CD4-positive, alpha-beta T cell (primary cell): ENCODE measurements at places on chromosomes 16 and 17.

DNA sequence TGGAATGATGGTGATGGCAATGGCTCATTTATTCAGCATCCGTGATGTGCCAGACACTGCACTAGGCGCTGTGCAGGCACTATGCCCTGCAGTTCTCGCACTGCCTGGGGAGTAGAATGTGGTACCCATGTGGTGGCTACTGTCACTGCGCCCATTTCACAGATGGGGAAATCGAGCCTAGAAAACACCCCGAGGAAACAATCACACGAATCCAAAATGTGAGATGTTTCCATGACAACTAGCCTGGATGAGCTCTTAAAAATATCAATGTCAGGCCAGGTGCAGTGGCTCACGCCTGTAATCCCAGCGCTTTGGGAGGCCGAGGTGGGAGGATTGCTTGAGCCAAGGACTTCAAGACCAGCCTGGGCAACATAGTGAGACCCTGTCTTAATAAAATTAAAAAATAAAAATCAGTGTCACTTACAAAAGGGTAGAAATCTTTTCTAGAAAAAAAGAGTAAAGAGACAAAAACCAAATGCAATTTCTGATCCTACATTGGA, 57.9 kb upstream of the TNRC6A start:
- DNase-seq: no peak

DNA sequence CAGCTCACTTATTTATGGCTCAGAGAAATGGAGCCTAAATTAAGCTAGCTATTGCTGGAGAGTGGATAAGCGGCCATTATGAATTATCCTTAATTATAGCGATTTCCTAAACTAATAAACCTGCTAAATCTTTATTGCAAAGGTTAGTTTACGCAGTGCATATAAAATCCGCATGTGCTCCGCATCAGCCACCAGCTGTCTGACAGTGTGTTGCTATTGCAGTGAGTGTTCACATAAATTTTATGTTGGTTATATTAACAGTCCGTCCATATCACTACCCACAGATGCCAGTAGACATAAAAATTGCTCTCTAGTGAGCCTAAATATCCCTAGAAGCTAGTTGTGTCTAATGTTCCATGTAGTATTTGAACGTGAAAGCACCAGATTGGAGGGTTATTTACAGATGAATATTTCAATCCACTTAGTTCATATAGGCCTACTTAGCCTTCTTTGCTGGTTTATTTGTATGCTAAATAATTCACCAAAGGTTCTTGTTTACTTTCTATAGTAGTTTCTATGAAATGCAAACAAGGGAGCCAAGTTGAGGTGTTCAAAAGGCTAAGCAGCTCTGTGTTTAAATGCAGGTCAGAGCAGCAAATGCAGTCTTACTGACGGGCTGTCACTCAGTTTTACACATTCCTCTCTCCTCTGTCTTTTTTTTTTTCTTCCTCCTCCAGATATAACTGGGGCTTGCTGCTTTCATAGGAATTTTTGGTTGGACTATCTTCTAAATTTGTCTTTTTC, 219.1 kb downstream of the IRX3 start:
- DNase-seq: no peak

GRCh38 chr16:1771188-1771863, at the start of gene NME3:
TSS of gene NME3 (minus strand) at chr16:1771543. CDS start at chr16:1771534, 9 bp downstream.
- peak; percentile 76 for DNase-seq

GRCh38 chr16:57604177-57604576, 24.3 kb upstream of the ADGRG1 start:
- DNase-seq: no peak

DNA sequence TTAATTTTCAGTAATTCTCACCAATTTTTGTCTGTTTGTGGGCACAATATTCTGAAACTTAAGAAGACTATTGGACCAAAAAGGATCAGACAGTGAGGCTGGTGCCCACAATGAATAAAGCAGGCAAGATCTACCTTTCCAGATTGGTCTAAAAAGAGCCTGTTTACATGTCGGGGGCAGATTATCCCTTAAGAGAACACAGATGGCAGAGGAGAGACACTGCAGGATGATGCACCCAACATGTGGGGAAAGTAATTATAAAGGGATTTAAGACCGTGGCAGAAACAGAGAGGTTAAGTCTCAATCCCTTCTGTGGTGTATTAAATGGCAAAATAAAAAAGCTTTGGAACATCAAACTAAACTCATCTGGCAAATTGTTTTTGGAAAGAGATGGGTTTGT, 331.8 kb upstream of the CDH11 start:
- DNase-seq: no peak

- no peak for DNase-seq
Measured at GRCh38 chr16:89038811-89039735, 54.6 kb upstream of the ACSF3 start.

DNA sequence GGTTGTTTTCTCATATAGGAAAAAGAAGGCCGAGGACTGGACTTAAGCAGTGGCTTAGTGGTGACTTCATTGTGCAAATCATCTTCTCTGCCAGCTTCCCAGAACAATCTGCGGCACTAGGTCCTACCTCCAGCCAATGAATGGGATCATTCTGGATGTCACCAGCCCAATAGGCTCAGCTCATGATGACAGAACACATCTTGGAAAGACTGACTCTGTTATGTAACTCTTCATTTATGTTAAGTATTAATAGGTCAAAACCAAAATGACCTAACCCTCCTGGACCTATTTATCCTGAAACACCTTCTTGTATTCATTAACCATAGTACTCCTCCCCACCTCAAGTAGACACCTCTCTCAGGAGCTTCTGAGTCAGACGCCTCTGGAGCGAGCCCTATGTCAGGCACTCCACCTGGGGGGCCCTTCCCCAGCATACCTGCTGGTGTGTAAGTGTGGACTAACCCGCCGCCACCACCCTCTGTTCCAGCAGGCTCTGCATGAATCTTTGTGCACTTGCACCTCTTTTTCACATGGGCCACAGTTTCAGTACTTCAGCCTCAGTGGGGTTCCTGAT, 7.2 kb downstream of the ARL2BP start:
- no peak for DNase-seq

- no peak for DNase-seq
Measured at GRCh38 chr16:15830832-15831451, 25.9 kb downstream of the MYH11 start.
